Astrocyte (in vitro differentiated cells and primary cell): ENCODE measurements at places on chromosomes 12 and 14. TPM values are rescaled to one million over a fixed set of nuclear protein-coding genes. Genes with fewer than 3 reads are reported as not detected.

DNA sequence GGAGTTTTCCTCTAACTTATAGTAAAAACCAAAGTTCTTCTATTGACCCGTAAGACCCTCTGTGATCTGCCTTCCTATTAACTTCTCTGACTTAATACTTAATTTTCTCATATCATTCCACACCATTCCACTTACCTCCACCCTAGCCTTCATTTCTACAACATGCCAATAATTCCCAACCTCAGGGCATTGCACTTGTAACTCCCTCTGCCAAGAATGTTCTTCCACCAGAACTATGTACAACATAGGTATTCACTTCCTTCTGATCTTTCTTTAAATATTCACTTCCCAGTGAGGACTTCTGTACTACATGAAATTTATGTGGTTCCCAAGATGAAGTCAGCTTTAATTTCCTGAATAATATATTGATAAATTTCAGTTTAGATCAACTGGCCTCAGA lies 531.7 kb downstream of the LRFN5 start:
- DNase-seq: no peak

DNA sequence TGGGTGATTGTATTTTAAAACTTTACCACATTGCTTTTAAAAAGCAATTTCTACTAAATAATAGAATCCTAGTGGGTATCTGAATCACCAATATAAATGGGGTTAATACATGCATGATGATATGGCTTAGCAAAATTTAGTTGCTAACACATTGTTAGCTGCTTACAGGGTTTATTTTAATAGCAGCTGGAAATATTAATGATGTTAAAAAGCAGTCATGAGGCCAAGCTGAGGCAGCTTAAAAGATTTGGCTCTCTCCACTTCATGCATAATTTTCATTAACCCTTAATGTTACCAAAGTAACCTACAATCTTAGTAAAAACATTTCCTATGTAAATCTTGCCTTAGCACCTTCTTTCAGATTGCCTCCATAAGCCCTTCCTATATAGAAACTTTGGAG lies 49.2 kb upstream of the CNOT2 start:
- DNase-seq: no peak

- DNase-seq: no peak
Measured at GRCh38 chr14:89241934-89242651, 174.9 kb downstream of the FOXN3 start.

DNA sequence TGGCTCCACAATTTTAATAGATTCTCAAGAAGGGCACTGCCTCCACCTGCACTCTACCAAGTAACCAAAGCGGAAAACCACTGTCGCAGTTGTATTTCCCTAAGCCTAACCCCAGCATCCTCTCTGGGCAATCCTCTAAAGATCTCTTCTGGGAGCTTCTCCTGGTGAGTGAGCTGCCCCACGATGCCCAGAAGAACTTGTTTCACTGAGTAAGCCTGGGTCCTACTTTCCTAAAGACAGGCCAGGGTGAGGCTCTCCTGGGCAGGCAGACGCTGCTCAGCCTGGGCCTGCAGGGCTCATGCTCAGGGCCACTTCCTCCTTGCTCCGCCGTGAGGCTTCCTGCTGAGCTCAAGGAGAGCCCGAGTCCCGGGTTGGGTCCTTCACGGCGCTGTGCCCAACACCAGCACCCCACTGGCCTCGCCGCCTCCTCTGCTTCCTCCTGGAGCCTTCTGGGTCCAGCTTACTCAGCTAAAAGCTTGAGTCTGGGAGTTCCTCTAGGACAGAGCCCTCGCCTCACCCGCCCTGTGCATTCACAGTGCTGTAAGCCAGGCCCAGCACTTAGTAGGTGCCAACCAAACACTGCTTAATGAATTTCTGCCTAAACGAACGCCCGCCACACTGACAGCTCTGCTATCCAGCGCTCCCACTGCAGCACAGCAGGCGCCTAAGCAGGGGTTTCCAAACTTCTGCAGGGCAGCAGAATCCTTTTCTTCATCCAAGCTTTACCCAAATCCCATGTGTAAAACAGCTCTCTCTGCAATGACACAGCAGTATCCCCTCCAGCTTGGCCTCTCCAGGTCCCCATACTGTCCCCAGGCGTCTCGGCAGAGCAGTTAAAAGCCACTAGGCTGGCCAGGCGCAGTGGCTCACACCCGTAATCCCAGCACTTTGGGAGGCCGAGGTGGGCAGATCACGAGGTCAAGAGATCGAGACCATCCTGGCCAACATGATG lies 5.7 kb downstream of the RAB35 start:
- DNase-seq: no peak

Gene DIABLO
- 87.6 and 91.6 TPM in 2 replicates for total RNA-seq

Gene CD163L1
- 1.3 and 1.6 TPM in 2 replicates for total RNA-seq
